ENCODE measurements at places on chromosomes 1 and 21.

DNA sequence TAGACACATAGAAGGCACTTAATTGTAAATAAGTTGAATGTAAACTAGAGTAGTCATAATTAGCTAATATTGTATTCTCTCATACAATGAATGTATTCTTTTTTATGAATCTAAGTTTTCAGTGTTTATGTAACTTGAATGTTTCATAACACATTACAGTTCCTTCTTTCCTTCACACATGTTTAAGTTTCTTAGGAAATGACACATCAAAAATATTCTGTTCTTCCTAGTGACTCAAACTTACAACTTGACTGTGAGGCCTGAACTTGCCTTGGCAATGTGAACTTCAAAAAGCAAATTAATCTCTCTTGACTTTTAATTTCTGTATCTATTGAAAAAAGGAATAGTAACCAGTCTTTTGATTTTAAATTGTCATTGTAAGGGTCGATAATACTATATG lies 700.1 kb downstream of the KCNT2 start:
- no peak for DNase-seq

GRCh38 chr1:201551877-201552731 lies 13.2 kb downstream of the NAV1 start:
- DNase-seq, result no peak

DNA sequence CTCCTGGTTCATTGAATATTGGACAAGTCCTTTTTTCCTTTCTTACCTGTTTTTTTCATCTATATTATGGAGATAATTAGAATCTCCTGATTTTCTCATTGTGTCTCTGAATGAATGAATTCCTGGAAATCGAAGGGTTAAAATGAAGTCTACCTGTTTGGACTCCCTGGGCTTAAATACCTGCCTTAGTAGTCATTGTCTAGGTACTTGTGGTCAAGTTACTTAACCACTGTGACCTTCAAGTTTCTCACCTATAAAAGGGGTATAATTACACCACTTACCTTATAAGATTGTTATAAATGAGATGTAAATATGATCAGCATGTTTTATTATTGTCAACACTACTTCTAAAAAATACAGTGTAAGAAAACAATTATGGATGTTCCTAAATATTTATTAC lies 9.0 kb upstream of the TBX19 start:
- DNase-seq, result no peak

GRCh38 chr1:9291914-9292360 lies 757 bp upstream of the SPSB1 start:
- no peak for DNase-seq

DNA sequence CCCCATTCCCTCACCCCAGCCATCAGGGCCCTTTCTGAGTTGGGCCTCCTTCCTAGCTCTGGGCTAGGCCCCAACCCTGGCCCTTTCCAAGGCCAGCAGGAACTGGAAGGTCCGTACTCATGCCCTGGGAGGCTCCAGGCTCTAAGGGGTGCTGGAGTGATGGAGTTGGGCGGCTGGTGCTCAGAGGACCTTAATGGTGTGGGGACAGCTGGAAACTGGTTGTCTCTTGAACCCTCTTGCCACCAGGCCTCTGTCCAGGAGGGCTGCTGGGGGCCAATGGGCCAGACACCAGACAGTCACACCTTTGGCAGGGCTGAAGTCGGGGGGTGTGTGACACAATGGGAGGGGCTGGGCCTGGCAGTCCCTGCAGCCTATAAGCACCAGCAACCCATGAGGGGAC lies 9.2 kb upstream of the PADI1 start:
- no peak for DNase-seq

- DNase-seq, result no peak
These were observed 32.1 kb downstream of the CD244 start for GRCh38 chr1:160830321-160831153.

DNA sequence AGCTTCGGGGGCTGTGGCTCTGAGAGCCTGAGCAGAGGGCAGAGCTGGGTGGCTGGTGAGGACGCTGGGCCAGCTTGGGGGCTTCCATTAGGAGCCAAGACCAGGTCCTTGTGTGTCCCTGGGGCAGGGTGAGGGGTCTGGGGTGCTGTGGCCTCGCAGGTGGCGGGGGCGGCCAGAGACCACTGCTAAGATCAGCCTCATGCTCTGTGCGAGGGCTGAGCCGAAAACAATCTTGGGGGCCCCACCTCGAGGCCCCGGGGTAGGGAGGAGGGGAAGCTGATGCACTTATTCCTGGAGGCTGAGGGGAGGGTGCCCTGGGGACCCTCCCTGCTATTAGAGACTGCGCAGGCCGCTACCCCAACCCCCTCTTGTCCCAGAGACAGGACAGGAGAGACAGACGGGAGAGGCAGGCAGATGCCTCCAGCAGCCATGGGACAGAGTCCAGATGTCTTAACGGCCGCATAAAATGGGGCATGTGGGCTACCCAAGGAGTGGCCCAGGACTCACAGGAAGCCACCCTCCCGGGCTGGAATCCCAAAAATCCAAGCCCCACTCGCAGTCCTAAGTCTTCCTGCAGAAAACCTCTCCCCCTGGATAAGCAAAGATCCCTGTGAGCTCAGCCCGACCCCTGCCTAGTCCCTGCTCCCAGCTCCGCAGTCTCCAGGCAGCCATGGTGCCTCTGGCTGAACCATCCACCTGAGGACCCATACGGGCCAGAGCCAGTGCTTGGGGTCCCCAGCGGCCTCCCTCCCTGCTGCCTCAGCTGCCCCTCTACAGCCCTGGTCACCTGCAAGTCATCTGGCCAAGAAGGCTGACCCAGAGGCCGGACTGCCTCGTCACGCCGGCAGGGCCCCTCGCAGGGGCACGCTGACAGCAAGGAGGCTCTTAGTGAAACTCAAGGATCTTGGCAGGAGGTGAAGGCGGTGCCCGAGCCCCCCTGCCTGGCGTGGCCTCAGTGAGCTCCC lies 43.6 kb upstream of the COL18A1 start:
- no peak for DNase-seq

GRCh38 chr1:183000167-183000962 lies 22.9 kb upstream of the LAMC1 start:
- DNase-seq, result no peak

- DNase-seq, result no peak
These were observed 9.8 kb upstream of the CAPZB start for GRCh38 chr1:19495000-19495656.

GRCh38 chr1:18160290-18160942 lies 52.8 kb downstream of the IGSF21 start:
- DNase-seq, result no peak

- no peak for DNase-seq
These were observed 98.6 kb upstream of the PDE4B start for GRCh38 chr1:65694126-65694525.

GRCh38 chr21:27776925-27777553 lies 810.2 kb upstream of the ADAMTS5 start:
- no peak for DNase-seq

GRCh38 chr1:63779338-63780211 lies 5.8 kb downstream of the ROR1 start:
- DNase-seq, result peak; percentile 34

DNA sequence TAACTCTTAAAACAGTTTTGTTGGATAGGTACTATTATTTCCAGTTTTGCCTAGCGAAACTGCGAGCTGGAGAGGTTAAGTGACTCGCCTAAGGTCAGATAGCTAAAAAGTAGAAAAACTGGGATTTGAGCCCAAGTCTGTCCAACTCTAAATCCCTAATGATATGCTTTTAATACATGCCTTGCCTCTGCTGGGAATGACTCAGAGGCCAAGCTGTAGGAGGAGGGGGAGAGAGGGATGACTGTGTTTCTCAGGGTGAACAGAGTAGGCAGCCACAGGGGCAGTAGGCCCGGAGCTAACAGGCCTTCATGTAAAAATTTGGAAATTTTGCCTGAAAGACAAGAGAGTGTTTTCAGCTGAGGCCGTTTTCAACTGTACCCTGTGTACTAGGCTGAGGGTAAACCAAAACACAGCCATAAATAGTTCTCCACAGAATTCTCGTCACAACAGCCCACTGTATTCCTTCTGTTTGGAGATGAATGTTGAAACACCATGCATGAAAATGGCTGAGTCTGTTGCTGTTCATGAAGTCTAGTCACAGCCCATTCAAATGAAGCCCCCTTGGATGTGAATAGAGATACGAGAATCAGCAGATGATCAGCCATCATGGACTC lies 107.5 kb upstream of the HOOK1 start:
- DNase-seq, result peak; percentile 85

DNA sequence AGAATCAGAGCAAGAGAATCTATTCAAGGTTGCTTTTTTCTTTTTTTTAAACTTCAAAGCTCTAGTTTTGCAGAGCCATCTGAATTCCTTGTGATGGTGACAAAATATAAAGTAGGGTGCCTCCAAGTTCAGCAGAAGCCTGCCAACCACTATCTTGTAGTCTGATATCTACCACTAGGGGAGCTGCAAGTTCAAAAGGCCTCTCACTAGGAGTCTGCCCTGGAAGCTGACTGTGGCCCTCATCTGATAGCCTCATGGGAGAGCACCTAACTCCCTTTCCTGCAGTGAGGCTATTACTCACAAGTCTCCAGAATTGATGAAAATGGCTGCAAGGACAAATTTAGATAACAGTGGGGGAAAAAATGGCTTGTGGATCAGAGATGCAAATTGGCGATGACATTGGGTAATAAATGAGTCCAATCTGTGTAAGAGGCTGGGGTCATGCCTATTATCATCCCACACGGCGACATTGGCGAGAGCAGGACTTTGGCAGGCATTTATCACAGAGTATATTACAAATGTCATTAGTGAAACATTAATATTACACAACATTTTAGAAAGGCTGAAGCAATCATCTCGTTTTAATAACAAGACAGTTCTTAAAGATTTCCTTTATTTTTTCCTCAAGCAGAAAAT lies 10.7 kb upstream of the ZP4 start:
- no peak for DNase-seq
